ENCODE measurements at places on chromosomes 4 and X. TPM values are rescaled to one million over a fixed set of nuclear protein-coding genes. Genes with fewer than 3 reads are reported as not detected.

- H3K27me3 ChIP-seq = peaks cover 1% of the 10 kb centered on the region
- peaks cover 5% of the 10 kb centered on the region for H3K4me1 ChIP-seq
- no peak for DNase-seq
- no peak overlapping the region for H3K4me3 ChIP-seq
- no peak overlapping the region for H3K27ac ChIP-seq
Observed at GRCh38 chrX:133681421-133681820, 266.1 kb upstream of the GPC4 start.

Gene FATE1
- total RNA-seq = not detected

DNA sequence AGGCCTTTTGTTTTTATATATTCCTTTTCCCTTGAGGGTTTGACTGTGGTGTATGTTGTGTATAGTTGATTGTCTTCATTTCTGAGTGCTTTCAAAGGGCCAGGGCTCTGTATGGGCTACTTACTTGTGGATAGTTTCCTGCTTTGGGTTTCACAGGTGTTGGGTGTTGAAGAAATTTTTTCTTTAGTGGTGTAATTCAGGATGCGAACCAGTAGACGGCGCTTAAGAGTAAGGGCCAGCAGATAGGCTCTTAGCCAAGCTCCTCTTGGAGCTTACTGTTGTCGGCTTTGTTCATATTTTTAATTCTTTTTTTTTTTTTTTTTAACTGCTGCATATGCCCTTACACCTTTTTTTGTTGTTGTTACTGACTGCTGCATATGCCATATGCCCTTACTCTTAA lies 276.3 kb upstream of the GALNT7 start:
- H3K4me3 ChIP-seq = no peak overlapping the region
- no peak for DNase-seq
- no peaks in the 10 kb centered on the region for H3K27me3 ChIP-seq
- H3K4me1 ChIP-seq = no peaks in the 10 kb centered on the region
- H3K36me3 ChIP-seq = no peaks in the 10 kb centered on the region

Gene ADH1B
- not detected for total RNA-seq

DNA sequence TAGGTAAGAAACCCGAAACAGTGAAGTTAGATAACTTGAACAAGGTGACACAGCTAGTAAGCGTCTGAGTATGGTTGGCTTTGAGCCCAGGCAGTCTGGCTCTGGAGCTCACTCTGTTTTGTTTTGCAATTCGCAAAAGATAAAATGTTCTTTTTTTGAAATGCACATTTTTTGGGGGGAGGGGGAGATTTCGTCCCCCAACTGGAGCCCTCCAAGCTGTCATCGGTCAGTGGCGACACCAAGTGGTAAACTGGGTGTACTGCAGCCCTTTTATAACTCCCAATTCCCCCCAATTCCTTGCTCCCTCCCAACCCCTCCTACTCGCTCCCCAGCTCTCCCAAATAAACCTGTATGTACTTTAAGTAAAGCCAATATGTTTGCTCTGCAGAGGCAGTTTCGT lies 2.8 kb upstream of the CLCN5 start:
- H3K4me3 ChIP-seq = no peak overlapping the region
- H3K36me3 ChIP-seq = no peaks in the 10 kb centered on the region
- peaks cover 6% of the 10 kb centered on the region for H3K4me1 ChIP-seq
- H3K27me3 ChIP-seq = no peaks in the 10 kb centered on the region
- DNase-seq = no peak

DNA sequence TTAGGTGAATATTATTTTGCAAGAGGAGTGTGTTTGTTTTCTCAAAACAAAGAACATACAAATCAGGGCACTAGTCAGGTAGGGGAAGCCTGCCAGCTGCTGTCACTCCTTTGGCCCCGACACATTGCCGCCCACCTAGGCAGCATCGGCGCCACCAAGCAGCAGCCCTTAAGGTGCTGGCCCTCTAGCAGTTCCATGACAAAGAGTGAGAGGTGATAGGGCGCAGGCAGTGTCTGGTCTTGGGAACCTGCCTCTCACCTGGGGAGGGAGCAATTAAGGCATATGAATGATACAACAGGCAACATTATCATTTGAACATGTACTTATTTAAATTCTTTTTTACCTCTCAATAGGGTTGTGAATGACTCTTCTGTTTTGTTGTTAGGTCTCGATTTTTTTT lies 135.1 kb downstream of the PLS3 start:
- no peaks in the 10 kb centered on the region for H3K36me3 ChIP-seq
- H3K27ac ChIP-seq = no peak overlapping the region
- H3K27me3 ChIP-seq = no peaks in the 10 kb centered on the region

Gene CENPI
- 24.6 TPM for total RNA-seq

Gene RRH
- not detected for total RNA-seq

DNA sequence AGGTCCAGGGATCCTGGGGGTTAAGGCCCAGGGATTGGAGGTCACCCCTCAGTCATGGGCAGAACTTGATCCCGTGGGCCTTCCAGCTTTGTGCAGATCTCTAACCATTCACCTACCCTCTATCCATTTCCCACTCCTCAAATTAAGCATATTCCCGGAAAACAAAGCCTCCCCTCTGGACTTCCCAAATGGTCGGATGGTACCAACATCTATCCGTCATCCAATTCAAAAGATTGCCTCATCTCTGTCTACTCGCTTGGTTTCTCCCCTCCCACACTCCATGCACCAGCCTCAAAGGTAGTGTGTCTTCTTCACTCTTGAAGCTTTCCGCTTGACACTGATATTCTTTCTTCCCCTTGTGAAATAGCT lies 473 bp upstream of the BCLAF3 start:
- H3K27me3 ChIP-seq = no peaks in the 10 kb centered on the region
- H3K4me3 ChIP-seq = peak overlapping the region; percentile 85
- DNase-seq = no peak
- peaks cover 8% of the 10 kb centered on the region for H3K4me1 ChIP-seq
- H3K36me3 ChIP-seq = peaks cover 2% of the 10 kb centered on the region
- peak overlapping the region; percentile 94 for H3K27ac ChIP-seq

DNA sequence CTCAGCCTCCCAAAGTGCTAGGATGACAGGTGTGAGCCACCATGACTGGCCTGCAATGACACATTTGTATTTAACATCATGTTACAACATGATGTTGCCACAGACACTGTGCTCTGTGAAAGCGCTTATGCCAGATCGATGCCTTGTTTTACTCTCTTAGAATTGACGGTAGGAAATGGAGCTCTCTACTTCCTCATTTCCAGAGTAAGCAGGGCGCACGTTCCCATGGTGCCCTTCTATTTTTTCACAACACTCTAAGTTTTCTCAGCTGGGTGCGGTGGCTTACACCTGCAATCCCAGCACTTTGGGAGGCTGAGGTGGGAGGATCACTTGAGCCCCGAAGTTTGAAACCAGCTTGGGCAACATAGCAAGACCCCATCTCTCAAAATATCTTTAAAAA lies 60.7 kb upstream of the DHRSX start:
- H3K36me3 ChIP-seq = no peaks in the 10 kb centered on the region
- no peak overlapping the region for H3K27ac ChIP-seq
- no peaks in the 10 kb centered on the region for H3K4me1 ChIP-seq

Gene NDST4
- total RNA-seq = not detected

GRCh38 chr4:1116838-1117237 lies 3.5 kb upstream of the RNF212 start:
- peaks cover 26% of the 10 kb centered on the region for H3K27me3 ChIP-seq
- H3K4me1 ChIP-seq = peaks cover 2% of the 10 kb centered on the region
- no peak overlapping the region for H3K4me3 ChIP-seq
- no peak overlapping the region for H3K27ac ChIP-seq
- no peak for DNase-seq
- peaks cover 3% of the 10 kb centered on the region for H3K36me3 ChIP-seq

Gene CXCR3
- total RNA-seq = 105 TPM

- H3K27ac ChIP-seq = no peak overlapping the region
- no peaks in the 10 kb centered on the region for H3K36me3 ChIP-seq
- H3K27me3 ChIP-seq = no peaks in the 10 kb centered on the region
- no peak for DNase-seq
Observed at GRCh38 chr4:114997576-114998247, 115.7 kb downstream of the NDST4 start.

Gene TEC
- total RNA-seq = 4.2 TPM

Gene EXOC1L
- not detected for total RNA-seq

DNA sequence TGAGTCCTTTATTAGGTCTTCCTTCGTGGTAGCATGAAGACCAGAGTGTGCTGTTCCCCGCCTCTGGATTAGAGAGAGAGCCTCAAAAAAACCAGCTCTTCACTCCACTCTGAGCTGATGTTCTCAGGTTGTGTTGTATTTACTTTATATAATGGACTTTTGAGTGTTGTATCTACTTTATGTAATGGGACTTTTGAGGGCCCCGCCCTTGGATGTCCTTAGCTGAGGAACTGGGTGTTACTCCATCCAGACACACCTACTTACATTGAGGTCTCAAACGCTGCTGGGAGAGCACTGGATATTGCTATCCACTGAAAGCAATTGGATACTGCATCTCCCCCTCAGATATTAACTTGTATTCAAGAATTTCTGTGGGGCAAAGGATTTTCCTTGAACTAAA lies 28.2 kb downstream of the ATP8A1 start:
- peak overlapping the region; percentile 83 for H3K27ac ChIP-seq
- H3K4me1 ChIP-seq = peaks cover 42% of the 10 kb centered on the region
- H3K27me3 ChIP-seq = no peaks in the 10 kb centered on the region
- peaks cover 25% of the 10 kb centered on the region for H3K36me3 ChIP-seq
- no peak for DNase-seq

- no peaks in the 10 kb centered on the region for H3K4me1 ChIP-seq
- H3K4me3 ChIP-seq = no peak overlapping the region
- H3K36me3 ChIP-seq = no peaks in the 10 kb centered on the region
Observed at GRCh38 chr4:129747756-129748155, 651.8 kb downstream of the C4orf33 start.

DNA sequence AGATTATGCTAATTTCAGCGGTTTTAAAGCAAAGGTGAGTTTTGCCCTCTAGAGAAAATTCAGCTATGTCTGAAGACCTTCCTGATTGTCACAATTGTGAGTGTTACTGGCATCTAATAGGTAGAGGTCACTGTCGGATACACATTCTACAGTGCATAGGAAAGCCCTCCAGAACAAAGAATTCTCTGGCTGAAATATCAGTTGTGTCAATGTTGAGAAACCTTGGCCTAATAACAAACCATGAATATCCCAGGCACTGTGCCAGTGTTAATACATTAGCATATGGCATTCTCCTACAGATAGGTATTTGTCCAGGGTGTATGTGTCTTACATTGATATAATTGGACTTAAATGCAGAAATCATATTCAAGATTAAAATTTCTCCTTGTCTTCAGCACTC lies 294.3 kb downstream of the FSTL5 start:
- DNase-seq = no peak
- no peaks in the 10 kb centered on the region for H3K36me3 ChIP-seq
- no peaks in the 10 kb centered on the region for H3K4me1 ChIP-seq
- H3K27me3 ChIP-seq = no peaks in the 10 kb centered on the region
- no peak overlapping the region for H3K27ac ChIP-seq

DNA sequence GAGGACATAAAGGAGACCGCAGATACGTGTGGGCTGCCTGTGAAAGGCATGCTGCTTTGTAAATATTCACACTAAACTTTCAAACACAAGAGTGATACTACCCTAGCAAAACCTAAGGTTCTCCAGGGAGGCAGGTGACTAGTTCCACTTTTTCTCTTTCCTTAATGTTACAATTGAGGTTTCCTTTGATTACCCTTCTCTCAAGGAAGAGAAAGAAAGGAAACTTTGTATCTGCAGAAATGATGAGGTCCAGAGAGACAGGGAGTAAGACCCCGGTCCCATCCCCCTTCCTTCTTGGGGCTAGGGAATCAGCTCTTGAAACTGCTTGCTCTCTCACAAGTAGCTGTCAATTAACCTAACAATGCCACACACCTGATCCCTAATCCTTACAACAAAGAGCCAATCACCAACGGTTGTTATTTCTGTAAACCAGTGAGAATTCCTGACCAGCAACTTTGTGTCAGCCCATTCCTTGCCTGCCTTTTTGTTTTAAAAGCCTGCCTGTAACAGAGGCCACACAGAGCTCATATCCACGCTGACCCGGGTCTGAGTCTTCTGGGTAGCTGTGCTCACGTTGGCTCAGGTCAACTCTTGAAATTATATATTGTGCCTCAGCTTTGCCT lies 754.8 kb upstream of the FRG1 start:
- no peaks in the 10 kb centered on the region for H3K27me3 ChIP-seq
- no peak overlapping the region for H3K27ac ChIP-seq
- no peaks in the 10 kb centered on the region for H3K36me3 ChIP-seq
- no peak overlapping the region for H3K4me3 ChIP-seq

DNA sequence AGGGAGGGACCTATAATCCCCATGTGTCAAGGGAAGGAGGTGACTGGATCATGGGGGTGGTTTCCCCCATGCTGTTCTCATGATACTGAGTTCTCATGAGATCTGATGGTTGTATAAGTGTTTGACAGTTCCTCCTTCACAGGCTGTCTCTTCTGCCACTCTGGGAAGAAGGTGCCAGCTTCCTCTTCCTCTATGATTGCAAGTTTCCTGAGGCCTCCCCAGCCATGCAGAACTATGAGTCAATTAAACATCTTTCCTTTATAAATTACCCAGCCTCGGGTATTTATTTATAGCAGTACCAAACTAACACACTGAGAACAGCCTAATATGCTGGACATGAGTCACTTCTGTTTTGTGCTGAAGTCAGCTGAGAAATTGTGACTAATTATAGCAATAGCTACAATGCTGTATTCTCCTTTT lies 656.9 kb upstream of the CPEB2 start:
- no peak overlapping the region for H3K4me3 ChIP-seq
- no peaks in the 10 kb centered on the region for H3K36me3 ChIP-seq
- H3K27me3 ChIP-seq = no peaks in the 10 kb centered on the region
- no peak overlapping the region for H3K27ac ChIP-seq

Gene FRG2
- total RNA-seq = not detected

Gene F9
- not detected for total RNA-seq

Gene PASD1
- total RNA-seq = not detected

DNA sequence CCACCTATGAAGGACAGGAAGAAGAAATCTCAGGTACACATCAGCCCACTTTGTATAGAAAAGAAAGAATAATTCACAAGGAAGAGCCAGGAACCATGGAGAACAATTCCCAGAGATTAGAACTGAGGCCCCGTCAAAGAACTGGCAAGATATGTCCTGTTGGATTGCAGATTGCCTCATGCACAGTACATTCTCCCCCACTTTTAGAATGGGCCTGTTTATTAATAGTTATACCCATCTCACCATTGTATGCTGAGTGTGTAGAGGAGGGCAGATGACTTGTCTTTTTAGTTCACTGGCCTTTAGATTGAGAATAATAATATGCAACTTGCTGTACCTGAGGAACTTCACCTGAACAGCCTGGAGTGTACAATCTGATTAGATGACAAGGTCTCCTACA lies 315.6 kb upstream of the HAND2 start:
- H3K36me3 ChIP-seq = no peaks in the 10 kb centered on the region
- DNase-seq = no peak
- H3K27me3 ChIP-seq = no peaks in the 10 kb centered on the region

Gene GABRE
- total RNA-seq = not detected

Gene SH3TC1
- total RNA-seq = 14.8 TPM

DNA sequence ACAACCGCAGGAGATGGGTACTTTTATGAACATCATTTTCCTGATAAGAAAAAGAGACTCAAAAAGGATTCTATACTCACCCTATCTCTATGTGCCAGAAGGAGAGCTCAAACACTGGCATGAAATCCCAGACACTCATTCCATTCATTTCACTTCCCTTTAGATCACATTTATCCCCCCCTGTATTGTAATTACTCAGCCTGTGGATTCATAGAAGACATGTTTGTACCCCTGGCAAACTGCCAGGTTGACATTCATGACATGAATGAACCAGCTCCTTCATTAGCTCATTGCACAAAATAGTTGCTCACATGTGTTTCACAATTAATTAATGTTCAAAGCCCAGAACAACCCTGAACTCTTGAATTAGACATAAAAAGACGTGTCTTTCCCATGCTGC lies 4.9 kb downstream of the SMR3A start:
- no peaks in the 10 kb centered on the region for H3K36me3 ChIP-seq
- H3K4me3 ChIP-seq = no peak overlapping the region
- H3K27ac ChIP-seq = no peak overlapping the region

Gene PORCN
- 23.9 TPM for total RNA-seq
